ENCODE measurements at places on chromosomes 3 and 15.

DNA sequence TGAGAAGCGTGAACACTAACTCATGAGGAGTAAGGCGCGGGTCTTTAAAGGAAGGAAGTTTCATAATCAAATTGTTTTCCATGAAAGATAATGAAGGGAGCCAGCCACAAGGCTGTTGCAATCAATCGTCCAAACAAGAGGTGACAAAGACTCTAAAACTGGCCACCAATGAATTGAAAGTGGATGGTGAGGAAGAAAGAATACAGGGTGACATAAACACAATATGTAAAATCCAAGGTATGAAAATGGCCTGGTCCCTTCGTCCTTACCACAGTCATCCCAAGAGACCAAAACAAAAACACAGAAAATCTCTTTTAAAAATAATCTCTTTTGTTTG, 12.0 kb downstream of the CD86 start:
- no peak for DNase-seq

DNA sequence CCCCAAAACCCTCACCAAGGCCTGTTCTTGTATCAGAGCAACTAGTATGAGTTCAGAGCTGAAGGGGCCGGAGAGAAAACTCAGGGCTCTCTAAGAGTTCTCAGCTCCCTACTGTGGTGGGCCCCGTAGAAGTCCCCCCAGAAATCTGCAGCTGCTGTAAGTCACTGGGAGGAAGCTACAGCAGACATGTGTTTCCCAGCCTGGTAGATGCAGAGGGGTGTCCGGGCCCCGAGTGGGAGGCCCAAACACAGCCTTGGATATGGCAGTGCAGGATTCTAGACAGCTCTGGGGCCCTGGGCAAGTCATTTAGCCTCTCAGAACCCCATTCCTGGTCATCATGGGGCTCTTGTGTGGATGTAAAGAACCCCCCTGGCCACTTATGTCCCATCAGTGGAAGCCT, 39.2 kb upstream of the CSPG4 start:
- DNase-seq: no peak

GRCh38 chr3:170806676-170807075, 63.3 kb downstream of the RPL22L1 start:
- DNase-seq: no peak

DNA sequence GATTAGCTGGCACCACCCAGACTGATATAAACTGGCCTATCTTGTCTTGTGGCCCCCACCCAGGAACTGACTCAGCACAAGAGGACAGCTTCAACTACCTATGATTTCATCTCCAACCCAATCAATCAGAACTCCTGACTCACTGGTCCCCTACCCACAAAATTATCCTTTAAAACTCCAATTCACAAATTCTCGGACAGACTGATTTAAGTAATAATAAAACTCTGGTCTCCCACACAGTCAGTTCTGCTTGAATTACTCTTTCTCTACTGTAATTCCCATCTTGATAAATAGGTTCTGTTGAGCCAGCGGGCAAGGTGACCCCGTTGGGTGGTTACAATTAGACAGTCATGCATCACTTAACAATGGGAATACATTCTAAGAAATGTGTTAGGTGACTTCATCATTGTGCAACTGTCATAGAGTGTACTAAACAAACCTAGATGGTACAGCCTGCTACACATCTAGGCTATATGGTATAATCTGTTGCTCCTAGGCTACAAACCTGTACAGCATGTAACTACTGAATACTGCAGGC, 48.1 kb upstream of the MAP4 start:
- no peak for DNase-seq

DNA sequence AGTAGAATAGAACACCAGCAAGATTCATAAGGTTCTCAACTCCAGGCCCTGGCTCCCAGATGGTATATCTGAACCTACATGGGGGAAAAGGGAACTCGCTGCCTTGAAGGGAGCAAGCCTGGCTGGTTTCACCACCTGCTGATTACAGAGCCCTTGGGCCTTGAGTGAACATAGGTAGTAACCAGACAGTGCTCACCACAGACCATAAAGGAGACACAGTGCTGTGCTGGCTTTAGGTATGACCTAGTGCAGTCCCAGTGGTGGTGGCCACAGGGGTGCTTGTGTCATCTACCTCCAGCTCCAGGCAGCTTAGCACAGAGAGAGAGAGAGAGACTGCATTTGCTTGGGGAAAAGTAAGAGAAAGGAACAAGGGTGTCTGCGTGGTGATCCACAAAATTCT, 409.8 kb downstream of the FGF12 start:
- no peak for DNase-seq

Data from GM19239 (cell line).